ENCODE measurements at places on chromosomes 13 and 19. TPM values are rescaled to one million over a fixed set of nuclear protein-coding genes. Genes with fewer than 3 reads are reported as not detected.

Gene TMEM150B
- not detected for total RNA-seq

Gene SLITRK1
- total RNA-seq = not detected

Gene CEACAM3
- not detected for total RNA-seq

Gene C2CD4C
- not detected for total RNA-seq

- no peak for DNase-seq
Measured at GRCh38 chr13:52686376-52686775, 33.7 kb downstream of the SUGT1 start.

- DNase-seq = peak; percentile 88
Measured at GRCh38 chr19:8361921-8362793, 1.8 kb upstream of the ANGPTL4 start.

DNA sequence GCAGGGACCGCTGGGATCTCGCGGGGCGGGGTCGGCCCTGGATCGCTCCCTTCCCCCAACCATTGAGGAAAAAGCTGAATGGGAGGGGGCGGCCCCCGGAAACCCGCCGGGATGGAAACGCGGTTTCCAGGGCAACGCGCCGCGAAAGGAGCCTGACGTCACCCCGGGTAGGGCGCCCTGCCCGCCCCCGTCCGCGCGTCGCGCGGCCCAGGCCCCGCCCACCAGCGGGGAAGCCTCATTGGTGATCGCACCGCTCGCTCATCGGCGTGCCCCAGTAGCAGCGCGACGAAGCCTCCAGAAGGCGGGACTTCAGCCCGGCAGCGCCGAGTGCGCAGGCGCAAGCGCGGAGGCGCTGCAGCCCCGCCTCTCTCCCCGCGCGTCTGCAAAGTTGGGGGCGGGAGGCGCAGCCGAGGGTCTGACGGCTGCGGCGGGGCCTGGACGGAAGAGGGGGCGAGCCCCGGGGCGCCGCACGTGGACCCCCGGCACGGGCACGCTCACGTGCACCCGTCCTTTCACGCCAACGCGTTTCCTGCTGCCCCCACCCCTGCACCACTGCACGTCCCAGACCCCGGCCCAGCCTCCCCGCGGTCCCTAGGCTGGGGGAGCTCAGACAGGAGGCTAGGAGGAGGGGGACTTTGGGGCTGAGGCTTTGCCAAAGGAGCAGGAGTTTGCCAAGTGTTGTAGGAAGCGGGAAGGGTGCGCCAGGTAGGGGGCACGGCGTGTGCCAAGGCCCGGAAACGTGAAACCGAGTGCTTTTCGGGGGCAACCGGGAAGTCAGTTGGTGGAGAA lies 8.2 kb upstream of the CIRBP start:
- DNase-seq = peak; percentile 99

DNA sequence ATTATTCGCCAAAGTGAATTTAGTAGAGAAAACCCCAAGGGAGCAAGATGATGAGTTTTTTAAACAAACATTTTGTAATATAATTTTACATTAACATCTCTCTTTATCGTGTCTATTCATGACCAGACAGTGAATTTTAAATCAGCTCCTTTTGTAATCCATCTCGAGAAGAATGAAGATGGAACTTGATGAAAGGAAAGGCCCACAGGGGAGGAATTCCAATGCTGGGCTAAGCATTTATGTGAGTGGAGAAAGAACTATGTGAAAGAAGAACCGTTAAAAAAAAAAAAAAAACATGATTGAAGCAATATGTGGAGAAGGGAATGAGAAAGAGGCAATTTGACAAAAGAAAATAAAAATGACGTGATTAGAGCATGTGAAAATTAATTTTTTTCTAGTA lies 170.6 kb downstream of the KCTD12 start:
- DNase-seq = no peak

- DNase-seq = peak; percentile 20
Measured at GRCh38 chr19:30479231-30479630, 107.0 kb downstream of the ZNF536 start.

DNA sequence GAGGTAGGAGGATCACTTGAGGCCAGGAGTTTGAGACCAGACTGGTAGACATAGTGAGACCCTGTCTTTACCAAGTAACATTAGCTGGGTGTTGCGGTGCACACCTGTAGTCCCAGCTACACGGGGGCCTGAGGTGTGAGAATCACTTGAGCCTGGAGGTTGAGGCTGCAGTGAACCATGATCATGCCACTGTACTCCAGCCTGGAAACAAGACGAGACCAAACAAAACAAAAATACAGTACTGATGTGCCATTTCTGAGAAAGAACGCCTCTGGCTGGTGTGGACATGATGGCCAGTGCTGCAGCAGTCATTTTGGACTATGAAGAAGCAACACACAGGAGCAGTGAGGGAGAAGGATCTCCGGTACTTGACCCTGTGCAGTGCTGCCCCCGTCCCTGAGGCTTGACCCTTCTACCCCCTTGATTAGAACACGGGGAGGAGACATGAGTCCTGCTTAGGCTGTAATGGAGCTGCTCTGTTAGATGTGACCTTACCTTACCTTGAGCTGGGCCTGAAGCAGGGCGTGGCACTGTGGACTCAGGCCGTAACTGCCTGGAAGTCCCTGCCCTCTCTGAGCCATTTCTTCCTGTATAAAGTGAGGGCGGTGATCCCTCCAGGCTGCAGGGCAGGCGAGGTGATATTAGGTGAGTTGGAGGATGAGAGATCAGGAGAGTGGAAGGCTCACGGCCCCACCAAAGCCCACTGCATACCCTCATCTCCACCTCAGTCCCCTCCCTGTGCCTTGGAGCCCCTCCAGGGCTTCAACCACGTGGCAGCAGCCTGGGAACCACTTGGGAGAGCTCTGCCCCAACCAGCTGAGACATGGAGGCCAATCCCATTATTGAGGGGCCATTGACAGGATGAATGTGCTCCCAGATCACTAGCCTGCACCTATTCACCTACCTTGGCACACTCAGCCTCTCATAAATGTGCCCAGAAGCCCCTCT lies 5.9 kb downstream of the RPL18A start:
- no peak for DNase-seq

- DNase-seq = no peak
Measured at GRCh38 chr19:31145007-31145406, 204.2 kb downstream of the TSHZ3 start.

GRCh38 chr13:43293008-43293407 lies 269.6 kb downstream of the DNAJC15 start:
- no peak for DNase-seq

- DNase-seq = no peak
Measured at GRCh38 chr13:89269737-89270136, 1598.6 kb downstream of the SLITRK5 start.

GRCh38 chr19:15288146-15288963 lies 44.0 kb downstream of the BRD4 start:
- no peak for DNase-seq

DNA sequence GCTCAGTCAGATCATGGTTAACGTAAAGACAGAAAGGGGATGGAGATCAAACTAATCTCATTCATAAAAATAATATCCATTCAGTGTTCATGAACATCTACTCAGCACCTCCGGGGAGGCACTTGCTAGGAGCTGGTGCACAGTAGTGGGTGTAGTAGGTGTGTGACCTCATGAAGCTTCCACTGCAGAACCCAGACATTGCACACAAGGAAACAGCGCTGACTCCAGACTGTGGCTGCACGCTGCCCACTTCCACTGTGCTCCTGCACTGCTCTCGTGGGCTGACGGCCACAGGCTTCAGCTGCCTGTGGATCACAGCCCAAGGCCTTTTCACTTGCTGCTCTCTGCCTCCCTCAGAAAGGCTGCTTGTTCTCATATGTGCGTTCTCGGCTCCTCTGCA lies 214.4 kb upstream of the ZNF507 start:
- DNase-seq = peak; percentile 24

All from uterus (tissue), 4 donors.